Esophagus muscularis mucosa (tissue), 4 donors: ENCODE measurements at places on chromosomes 4 and X. TPM values are rescaled to one million over a fixed set of nuclear protein-coding genes. Genes with fewer than 3 reads are reported as not detected.

Gene TMEM144
- 1.3 TPM for total RNA-seq

DNA sequence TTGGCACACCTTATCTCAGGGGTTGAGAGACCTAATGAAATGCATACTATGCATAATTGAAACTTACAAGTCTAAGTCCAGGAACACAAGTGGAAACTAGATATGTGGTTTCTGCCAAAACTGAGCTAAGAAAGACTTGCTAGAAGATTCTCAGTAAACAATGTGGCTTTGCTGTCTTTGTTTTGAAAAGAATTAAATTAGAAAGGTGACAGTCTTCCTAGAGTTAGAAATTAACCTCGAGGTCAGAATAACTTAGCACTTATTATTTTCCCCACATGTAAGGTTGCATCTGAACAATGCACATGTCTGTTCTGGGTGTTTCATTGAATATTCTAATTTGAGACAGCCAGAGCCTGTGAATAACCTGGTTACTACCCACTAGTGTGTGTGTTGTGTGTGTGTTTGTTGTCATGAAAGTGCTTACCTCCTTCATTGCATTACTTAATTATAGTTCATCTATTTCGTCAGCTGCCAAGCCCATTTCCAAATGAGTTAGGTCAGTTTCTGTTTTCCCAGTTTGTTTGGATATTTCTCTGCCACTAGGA is 1.5 kb downstream of the EREG start:
- no peak for DNase-seq

DNA sequence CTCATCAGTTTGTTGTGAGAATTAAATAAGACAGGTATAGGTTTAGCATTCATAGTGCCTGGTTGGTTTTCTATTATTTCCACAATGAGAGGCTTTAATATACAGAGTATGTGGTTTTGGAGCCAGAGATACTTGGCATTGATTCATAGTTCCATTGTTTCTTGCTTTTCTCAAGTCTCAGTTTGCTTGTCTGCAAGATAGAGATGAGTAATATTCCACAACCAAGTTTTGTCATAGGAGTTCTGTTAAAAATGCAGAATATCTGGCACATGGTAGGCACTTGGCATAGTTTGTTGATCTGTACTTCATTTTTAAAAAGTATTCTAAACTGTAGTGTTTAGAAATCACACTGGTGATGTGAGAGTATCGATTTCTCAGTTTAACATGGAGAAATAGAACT is 37.5 kb upstream of the EDA2R start:
- DNase-seq, result no peak

DNA sequence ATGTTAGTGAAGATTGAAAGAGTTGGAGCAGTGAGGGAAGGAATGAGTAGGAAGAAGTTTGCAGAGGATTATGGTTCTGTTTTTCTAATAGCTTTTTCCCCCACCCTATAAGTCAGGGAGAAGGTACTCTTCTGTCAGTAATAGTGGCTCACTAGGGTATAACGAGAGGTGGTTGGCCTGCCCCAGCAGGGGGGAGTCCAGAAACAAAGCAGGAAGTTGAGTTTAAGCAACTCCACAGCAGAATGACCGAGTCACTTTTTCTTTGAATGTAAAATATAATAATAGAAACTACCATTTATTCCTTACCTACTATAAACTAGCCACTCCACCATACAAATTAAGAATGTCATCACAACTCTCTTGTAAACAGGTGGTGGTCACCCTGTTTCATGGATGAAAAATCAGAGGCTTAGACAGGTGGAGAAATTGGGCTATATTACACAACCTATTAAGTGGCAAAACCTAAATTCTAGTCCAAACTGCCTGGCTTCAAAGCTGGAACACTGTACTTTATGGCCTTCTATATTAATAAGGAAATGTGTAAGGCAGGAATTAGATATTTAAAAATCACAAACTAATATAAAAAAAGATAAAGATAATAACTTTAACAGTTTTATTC is 21.9 kb downstream of the AP1AR start:
- no peak for DNase-seq

GRCh38 chrX:112614640-112615039 is 65.1 kb downstream of the LHFPL1 start:
- DNase-seq, result no peak

GRCh38 chrX:149213264-149213663 is 291.8 kb downstream of the IDS start:
- no peak for DNase-seq

GRCh38 chr4:85408301-85408700 is 66.6 kb upstream of the ARHGAP24 start:
- DNase-seq, result no peak

GRCh38 chrX:74490247-74490646 is 69.0 kb downstream of the SLC16A2 start:
- no peak for DNase-seq

GRCh38 chr4:183118585-183118984 is 19.5 kb downstream of the WWC2 start:
- DNase-seq, result no peak

GRCh38 chr4:34138385-34138784 is 2105.9 kb downstream of the ARAP2 start:
- DNase-seq, result no peak
